ELR (cell line): ENCODE measurements at places on chromosomes 7 and 10.

- no peak for DNase-seq
These were observed 140.2 kb upstream of the PPP2R2D start for GRCh38 chr10:131760416-131761166.

DNA sequence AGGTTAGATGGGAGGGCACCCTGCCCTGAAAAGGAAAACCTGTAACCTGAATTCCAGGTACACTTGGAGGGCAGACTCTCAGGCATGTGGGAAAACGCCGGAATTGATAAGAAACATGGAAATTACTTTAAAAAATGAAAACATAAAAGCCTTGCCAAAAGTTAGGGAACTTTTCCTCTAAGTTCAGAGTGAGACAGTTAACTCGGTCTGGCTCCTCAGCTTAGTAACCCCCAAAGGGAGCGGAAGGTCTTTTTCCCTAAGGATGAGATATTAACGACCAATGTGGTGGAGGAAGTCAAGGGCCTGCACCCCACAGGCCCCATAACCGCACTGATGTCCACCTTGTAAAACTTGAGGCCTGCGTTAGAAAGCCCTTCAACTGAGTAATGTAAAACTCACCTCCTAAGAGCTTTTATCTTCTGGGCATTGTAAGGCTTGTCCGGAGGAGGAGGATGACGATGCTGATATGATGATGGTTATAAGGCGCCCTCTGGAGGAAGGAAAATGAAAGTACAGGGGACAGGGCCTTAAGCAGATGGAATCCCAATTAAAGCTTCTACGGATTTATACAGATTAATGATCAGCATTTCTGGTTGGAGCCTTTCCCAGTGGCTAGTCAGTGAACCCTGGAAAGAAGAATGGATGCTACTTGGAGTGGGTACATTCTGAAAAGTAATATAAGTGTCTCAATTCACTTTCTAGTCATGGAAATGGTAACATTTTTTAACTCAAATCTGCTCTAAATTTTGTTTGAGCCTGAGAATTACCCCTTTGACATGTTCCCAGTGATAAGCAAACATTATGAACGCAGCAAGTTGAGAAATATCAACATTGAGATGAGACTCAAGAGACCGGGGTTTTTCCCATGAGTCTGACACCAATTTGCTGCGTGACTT is 694 bp downstream of the COL1A2 start:
- peak; percentile 89 for DNase-seq

- DNase-seq, result no peak
These were observed 49.9 kb downstream of the UBE2H start for GRCh38 chr7:129902788-129903422.

DNA sequence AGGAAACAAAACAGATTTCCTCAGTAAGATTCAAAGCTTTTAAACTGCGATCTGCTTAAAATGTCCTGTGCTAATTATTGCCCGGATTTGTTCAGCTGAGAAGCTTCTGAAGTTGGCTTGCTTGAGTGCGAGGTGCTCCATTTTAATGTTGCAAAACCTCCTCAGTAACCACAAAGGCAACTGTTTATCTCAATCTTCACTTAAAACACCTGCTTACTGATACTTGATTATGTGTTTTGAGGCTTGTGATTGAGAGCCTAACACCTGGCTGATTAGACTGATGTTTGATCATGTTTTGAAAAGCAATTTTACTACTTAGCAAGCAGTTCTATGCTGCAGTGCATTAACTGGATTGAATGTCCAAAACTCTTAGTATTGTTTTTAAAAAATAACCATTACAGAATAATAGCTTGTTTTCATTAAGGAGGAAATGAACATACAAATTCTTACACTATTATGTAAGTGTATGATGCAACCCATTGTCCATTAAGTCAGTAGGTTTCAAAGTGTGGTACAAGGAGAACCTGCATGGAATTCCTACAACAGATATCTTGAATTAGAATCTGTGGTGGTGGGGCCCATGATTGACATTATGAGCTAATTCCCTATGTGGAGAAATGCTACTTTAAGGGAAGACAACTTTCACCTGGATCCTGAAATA is 96.9 kb upstream of the FAM180A start:
- DNase-seq, result no peak

DNA sequence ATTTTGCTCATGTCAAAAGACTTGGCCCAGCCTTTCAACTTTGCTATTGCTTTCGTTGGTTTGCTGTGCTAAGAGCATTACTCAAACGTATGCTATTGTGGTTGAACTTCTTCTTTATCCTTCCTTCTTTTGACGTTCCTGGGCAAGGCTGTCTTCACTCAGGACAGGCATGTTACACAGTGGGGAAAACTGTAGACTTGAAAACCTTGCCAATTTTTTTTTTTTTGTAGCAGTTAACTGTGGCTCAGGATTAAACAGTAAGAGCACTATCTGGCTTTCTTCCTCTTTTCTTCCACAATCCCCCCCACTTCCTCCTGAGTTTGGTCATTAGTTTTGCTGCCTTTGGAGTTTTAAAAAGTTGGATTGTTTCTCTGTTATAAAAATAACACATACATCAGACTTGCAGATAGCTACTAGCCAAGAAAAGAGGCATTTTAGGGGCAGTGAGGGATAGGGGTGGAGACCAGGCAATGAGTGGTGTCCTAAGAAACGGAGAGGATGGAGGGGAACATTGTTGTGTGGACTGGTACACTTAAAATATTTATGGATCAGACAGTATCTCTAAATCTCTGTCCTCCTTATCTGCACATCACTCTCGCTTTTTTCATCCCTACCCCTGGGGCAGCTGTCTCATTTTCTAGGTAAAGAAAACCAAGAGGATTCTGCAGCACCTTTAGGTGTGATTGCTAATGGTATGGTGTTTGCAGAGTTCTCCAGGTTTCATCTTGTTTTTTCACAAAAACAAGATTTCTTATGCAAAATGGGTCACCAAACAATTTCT is 181.7 kb downstream of the LRMDA start:
- DNase-seq, result no peak

DNA sequence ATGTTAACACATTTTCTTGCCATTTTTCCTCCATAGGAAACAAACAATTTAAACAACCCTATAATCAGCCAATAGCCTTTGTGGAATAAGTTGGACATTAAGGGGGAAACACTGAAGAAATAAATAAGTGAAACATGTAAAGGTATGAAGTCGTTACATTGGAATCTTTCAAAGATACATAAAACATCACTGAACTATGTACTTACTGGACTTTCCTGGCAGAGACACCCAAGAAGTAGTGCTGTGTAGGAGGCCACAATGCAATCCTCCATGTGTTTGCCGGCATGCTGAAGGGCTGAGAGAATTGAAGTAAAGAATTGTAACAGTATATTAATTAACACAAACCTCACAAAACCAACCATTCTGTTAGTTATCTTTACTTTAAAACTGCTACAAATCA is 76.5 kb upstream of the GRID1 start:
- peak; percentile 15 for DNase-seq

- DNase-seq, result no peak
These were observed 322.5 kb upstream of the ZMIZ1 start for GRCh38 chr10:78746155-78746763.

- DNase-seq, result no peak
These were observed 43.7 kb downstream of the KCNMA1 start for GRCh38 chr10:77593771-77594470.

DNA sequence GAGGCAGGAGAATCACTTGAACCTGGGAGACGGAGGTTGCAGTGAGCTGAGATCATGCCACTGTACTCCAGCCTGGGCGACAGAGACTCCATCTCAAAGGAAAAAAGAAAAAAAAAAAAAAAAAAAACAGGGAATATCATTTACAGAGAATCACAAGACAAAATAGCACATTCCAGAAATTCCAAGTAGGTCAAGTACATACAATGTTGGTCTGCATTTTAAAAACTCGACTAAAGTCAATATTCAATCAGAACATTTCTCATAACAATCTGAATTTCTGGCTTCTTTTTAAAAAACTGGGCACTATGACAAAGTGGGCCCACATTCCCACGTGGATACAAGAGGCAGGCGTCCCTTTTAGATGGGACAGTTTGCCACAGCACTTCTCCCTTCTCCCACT is 12.8 kb downstream of the ZC3HAV1L start:
- no peak for DNase-seq

GRCh38 chr7:2257046-2257551 is 15.1 kb downstream of the NUDT1 start:
- DNase-seq, result no peak

GRCh38 chr7:27097686-27098577 is 2.1 kb upstream of the HOXA1 start:
- peak; percentile 52 for DNase-seq

GRCh38 chr7:117835016-117835664 is 38.1 kb downstream of the CTTNBP2 start:
- DNase-seq, result no peak

GRCh38 chr10:36126076-36126475 is 484.0 kb upstream of the FZD8 start:
- no peak for DNase-seq

GRCh38 chr10:111986079-111986478 is 197.5 kb downstream of the GPAM start:
- DNase-seq, result no peak

- DNase-seq, result peak; percentile 88
These were observed 6.5 kb downstream of the ASB13 start for GRCh38 chr10:5659702-5660528.

DNA sequence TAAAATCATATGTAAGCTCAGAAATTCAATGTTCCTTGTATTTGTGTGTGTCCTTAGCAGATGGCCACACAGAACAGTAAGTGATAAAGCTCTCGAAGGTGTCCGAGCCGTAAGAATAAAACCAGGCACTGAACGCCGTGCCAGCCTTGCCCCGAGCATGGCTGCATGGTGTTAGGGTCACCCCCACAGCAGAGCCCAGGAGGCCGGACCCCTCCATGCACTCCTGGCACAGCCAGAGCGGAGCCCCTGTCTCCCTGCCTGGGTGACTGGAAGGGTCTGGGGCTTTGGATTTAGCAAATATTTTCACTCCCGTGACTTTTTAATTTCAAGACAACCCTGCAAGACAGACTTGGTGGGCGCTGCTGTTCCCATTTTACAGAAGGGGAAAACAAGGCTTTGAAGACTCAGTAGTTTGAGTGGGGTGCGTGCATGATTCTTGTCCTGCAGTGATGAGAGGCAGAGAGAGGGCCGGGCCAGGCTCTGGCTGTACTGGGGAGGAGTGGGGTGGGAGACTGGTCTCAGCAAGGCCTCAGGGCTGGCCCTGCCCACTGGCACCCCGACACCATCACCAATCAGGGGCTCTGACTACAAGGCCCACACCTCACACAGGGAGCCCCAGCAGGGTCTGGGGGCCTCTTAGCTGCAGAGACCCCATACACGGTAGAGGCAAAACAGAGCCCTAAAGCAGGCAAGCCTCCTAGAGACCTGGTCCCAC is 39.4 kb downstream of the VIPR2 start:
- DNase-seq, result no peak

- no peak for DNase-seq
These were observed 78.7 kb downstream of the GATA3 start for GRCh38 chr10:8133146-8133545.

DNA sequence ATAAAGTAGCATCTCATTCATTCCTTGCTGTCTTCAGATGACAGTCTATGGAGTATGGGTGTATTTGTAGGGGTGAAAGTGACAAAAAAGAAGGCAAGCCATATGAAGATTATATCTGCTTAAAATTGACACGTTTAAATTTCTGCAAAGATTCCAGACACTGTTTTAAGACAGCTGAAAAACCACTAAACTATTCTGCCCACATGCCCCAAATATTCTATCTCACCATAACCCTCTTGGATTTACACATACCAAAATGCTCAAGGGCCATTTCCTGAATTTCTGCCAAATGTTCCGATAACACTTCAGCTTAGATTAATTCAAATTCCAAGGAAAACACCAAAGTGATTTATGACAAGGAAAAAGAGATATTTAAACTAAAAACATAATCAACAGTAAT is 99.9 kb upstream of the IL6 start:
- no peak for DNase-seq

DNA sequence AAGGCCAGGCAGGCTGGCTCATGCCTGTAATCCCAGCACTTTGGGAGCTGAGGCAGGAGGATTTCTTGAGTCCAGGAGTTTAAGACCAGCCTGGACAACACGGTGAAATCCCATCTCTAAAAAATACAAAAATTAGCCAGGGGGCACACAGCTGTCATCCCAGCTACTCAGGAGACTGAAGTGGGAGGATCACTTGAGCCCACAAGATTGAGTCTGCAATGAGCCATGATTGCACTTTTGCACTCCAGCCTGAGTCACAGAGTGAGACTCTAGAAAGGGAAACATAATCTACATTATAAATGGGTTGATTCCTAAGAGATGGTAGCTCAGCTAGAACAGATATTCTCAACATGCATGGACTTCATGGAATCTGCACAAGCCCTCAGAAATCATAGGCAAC is 6.3 kb upstream of the LIPF start:
- DNase-seq, result peak; percentile 77

GRCh38 chr10:93139059-93139655 is 65.5 kb downstream of the CYP26A1 start:
- no peak for DNase-seq

DNA sequence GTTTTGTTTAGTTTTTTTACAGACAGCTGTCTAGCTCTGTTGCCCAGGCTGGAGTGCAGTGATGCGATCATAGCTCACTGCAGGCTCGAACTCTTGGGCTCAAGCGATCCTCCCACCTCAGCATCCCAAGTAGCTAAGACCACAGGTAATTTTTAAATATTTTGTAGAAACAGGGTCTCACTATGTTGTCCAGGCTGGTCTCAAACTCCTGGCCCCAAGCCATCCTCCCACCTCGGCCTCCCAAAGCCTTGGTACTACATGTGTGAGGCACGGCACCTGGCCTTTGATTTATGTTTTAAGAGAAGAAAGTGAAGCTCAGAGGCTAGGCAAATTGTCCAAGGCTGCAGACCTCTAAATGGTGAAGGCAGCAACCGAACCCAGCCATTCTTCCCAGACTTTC is 98.6 kb upstream of the SVIL start:
- no peak for DNase-seq

DNA sequence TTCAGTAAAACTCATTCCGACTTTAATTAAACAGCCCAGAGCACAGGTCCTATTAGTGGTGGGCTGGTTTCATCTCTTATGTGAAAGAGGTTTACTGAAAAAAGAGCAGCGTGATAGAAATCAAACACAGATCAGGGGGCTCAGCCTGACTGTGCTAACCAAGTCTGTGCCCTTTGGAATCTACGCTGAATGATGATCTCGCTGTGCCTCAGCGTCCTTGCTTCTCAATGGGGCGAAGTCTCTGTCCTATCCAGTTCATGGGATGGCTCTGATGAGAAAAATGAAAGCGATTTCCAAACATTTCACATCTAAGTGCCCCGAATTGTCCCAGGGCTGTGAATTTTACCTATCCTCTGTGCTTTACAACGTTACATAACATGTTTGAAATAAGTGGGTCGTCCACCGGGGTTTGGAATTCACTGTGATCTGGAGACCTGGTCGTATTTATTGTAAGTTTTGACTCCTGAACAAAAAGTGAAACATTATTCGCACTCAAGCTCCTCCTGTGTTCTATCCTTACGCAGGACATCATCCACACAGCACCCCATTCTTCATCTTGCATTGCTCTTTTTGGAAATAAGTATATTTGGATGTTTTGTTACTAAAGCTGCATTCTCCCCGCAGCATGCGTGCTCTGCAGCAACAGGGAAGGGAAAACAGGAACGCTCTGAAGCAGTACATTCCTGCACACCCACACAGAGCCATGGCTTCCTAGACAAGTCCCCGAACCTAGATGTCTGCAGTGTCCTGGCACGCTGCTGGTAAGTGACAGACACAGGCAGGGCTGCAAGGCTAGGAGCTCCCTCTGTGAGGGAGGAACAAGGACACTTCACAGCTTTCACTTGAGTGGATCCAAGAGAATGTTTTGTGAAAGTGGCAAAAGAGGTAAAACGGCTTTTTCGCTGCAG is 83.5 kb downstream of the SLC37A3 start:
- no peak for DNase-seq
